Smooth muscle cell of the brain vasculature (primary cell): ENCODE measurements at places on chromosomes 2 and 18.

GRCh38 chr2:110732422-110733413, at the start of gene ACOXL:
Gene ACOXL (plus strand): TSS chr2:110732573. CDS start chr2:110768390, 35,817 bp downstream.
- DNase-seq, result no peak

DNA sequence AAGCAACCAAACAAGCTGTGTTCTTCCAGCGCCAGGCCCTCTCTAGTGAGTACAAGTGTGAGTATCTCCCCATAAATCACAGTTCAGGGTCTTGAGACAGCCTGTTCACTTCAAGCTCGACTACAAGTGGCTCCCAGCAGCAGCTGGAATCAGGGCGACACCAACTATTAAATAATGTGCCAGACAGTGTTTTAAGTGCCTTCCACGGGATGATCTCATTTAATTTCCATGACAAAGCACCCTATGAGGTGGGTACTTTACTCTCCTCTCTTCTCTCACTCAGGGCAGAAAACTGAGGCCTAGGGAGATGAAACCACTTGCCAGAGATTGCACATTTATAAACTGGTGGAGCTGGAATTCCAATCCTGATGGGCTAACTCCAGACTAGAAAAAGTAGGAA, 2.6 kb upstream of the FAM136A start:
- DNase-seq, result no peak

DNA sequence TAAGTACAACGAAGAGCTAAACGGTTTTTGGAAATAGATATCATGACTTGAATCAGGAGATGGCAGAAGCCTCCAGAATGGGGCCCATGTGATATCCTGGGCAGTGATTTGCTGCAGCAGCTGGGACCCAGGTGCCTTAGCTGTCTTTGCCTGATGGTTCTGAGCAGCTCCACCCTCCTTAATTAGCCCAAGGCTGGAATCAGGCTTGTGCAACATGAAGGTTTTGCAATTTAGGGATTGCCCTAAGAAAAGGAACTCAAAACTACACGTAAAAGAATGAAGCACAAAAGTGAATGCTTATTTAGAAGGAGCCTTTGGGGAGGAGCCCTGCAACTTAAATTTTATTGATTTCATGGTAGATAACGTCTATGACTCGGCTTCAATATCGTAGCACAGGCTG, 17.3 kb upstream of the CNDP2 start:
- no peak for DNase-seq

DNA sequence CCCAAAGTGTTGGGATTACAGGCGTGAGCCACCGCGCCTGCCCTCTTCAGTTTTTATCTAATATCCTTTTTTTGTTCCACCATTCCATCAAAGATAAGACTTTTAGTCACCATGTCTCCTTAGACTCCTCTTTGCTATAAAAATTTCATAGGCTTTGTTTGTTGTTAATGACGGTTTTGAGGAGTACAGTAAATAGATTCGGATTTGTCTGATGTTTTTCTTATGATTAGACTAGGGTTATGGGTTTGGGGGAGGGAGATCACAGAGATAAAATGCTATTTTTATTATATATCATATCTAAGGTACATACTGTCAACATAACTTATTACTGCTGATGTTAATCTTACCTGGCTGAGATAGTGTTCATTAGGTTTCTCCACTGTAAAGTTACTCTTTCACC, 6.2 kb downstream of the IL36B start:
- no peak for DNase-seq

DNA sequence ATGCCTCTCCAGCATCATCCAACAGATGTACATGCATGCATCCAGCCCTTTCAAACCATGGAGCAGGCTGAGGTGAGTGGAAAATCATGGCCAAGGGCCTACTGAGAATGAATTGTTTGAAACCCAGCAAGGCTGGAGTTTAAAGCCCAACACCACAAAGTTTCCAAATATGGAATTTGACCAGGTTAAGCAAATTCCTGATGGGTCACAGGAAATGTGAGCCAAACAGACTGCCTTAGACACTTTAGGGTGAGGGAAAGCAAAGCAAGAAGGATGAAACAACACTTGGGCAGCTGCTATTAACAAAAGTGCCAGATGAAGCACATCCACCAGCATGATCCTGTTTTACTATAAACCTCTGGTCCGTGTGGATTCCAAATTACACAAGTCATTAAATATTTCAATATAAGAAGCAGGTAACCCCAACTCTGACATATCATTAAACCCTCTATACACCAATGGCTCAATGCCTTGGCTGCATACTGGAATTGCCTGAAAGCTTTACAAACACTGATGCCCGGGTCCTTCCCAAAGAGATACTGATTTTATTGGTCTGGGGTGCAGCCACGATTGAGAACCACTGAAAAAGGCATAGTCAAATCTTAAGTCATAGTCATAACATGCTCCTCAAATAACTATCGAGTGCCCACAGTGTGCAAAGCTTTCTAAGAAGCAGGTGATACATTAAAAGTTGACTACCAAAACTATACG, 9.1 kb downstream of the KLF7 start:
- DNase-seq, result no peak

DNA sequence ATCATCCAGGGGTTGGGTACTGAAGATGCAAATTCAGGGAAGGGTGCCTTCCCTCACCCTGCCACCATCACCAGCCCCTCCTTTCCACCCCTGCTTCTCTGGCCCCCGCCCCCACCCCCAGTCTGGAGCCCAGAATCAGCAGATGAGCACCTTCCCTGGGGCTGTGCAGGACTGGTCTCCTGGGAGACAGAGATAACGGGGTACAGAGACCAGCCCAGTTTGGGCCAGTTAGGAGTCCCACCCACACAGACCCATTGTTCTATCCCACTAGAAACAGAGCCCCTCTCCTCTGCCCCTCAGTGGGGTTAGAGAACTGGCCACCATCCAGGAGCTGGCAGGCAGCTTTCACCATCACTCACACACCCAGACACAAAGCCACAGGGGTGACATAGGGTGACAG, 4.5 kb upstream of the CRYBA2 start:
- DNase-seq, result no peak

- no peak for DNase-seq
These were observed 1108.1 kb upstream of the CHAC2 start for GRCh38 chr2:52659546-52659945.

DNA sequence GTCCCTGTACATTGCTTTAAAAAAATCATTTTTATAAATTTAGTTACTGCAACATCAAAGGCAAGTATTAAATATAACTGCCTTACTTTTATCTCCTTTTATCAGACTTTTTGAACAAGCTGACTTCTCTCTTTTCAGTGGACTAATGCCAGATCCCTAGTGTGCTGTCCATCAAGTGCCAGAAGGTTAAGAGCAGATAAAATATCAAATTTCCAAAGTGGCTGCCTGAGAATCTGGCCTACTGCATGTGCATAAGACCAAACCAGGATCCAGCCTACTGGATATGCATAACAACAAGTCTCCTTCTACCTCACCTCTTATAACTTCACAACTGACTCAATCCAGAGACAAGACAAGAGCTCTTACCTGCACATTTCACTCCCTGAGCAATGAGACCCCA, 59.8 kb upstream of the CHRNA1 start:
- DNase-seq, result no peak

DNA sequence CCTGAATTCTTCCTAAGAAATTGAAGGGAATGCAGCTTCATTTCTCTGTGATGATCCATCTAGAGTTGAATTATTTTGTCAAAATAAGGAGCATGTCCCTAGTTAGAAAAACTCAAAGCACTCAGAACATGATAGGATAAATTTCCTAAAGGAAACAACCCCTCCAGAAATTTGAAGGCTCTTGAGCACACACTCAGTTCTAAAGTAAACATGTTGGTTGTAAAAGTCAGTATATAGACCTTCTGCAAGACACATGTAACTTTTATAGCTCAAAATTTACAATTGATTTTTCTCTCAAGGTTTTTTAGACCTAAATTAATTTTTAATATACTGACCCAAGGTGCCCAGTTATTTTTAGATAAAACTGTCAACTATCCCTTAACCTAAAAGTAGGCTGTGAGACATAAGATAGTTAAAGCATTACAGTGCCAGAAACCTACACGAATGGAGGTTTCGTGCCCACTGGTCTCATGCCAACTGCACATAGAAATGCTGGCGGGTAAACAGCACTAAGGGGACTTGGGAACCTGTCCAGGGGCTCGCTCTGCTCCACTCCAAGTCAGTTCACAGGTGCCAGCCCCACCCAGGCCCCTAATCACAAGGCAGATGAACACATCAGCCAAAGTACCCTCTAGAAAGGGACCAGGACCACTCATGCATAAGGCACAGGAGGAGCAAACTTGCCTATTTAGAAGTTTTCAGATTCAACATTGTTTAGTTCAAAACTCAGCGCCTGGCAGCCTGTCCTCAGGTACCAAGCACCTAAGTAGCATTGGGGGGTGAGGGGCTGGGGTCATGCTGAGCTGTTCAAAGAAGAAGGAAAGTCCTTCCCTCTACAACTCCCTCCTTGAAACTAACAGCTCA, 106.5 kb downstream of the SMC6 start:
- DNase-seq, result no peak

DNA sequence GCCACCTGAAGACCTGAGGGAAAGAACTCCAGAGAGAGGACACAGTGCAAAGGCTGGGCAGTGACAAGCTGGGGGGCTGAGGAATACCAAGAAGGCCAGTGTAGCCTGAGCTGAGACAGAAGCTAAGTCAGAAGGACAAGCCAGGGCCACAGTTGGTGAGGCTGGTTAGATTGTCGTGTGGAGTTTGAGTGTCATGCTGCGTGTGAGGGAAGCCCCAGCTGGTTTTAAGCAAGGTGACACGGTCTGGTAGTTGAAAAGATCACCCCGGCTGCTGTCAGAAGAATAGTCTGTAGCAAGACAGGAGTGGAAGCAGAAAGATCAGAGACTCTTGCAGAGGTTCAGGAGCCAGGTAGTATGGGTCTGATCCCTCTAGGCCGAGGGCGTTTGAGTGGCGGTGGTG, 50.6 kb upstream of the RMDN2 start:
- no peak for DNase-seq

DNA sequence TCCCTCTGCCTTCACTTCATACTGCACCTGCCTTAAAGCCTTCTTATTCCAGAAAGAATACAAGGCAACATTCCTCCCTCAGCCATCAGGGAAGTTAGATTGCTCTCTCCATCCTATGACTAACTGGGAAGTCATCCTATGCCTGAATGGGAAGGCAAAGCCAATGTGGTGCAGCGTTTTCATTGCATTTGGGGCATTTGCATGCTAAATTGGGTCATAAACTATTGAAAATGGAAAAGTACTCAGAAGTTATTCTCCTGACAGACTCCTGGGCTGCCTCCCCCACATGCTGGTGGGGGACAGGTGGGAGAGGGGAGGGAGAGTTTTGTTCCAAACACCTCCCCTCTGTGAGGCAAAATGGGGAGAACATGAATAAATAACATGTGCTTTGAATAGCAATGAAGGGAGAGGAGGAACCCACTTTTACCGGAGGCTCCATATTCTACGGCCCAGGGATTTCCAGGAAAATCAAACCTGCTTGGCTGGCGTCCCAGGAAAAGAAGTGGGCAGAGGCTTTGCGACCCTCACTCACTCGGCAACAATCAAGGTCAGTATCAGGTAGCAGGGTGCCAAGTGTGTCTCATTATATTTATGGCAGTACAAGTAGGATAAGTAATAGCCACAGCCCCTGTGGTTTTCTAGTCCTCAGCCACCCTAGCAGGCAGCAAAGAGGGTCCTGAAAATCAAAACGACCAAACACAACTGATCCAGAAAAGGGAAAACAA, 84.1 kb downstream of the BOD1L2 start:
- no peak for DNase-seq

GRCh38 chr2:157933160-157933920, 57.2 kb upstream of the ACVR1 start:
- DNase-seq, result no peak
